ENCODE measurements at places on chromosomes 13 and 19.

DNA sequence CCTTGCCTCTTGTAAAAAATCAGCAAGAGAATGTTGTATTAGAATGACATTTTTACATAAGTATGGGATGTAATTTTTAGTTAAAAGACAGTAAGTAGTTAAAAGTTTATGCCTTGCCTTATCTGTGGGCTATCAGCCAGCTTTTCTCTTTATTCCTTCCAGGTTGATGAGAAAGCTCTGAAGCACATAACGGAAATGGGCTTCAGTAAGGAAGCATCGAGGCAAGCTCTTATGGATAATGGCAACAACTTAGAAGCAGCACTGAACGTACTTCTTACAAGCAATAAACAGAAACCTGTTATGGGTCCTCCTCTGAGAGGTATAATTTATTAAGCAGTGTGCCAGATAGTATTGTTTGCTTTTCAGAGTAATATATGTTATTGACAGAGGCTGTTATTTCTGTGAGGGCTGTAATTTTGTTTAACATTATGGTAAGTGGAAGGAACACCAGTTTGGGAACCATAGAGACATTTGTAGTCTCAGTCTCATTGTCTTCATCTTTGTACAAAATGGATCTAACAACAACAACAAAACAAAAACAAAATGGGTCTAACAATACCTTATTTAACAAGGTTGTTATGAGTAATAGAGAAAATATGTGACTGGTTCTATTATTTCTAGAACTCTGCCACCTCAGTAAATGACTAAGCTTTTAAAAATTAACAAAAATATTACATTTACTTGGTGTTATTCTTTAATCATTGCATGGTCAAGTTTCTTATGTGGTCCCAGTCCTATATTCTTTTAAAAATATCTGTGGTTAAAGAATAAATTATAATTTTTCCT, 112.8 kb downstream of the TDRD3 start:
- DNase-seq: no peak

- DNase-seq: no peak
These were observed 4.4 kb upstream of the STARD13 start for GRCh38 chr13:33289966-33290365.

DNA sequence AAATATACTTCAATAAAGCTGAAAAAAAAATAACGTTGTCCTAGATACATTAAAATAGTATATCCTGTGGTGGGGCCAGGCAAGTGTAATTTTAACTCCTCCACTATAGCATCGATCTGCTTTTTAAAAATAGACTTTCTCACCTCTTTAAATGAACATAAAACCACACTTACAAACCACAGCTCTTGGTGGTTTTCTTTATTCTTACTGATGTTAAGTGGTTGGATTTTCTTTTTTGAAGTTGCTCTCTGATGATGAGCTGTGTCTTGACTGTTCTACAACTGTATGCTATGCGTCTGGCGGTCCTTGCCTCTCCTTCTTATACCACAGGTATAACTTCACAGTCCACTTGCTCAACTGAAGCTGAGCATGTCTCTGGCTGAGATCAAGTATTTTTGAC, 721.5 kb upstream of the KLHL1 start:
- DNase-seq: no peak

GRCh38 chr13:32141462-32141861, 109.9 kb downstream of the FRY start:
- no peak for DNase-seq

- DNase-seq: no peak
These were observed 145.1 kb upstream of the ZNF536 start for GRCh38 chr19:30227012-30227621.

DNA sequence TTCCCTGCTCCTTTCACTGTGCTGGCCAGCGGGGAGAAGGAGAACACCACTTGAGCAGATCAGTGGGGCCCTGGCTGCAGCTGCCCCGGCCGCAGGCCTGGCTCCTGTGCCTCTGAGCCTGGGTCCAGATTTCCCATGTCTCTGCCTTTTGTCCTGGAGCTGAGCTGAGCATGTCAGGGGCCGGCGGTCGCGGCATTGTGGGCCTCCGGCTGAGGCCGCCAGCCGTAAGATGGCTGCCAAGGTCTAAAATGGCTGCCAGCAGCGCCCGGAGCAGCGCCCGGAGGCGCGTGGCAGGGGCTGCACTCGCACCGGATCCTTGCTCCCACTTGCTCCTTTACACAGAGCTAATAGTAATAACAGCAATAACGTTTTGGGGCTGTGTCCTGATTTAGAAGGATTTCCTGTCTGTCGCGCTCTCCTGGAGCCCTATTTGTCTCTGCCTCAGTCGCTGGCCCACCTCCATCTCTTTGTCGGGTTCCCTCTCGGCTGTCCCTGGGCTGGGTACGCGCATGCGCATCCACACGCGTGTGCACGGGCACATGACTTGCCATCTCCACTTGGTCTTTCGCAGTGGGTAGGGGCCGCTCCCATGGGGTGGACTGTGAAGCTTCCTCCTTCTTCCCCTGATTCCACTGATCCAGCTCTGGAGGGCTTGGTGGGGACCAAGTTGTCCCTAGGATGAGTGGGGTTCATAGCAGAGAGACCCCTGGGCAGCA, 32.1 kb downstream of the LYL1 start:
- DNase-seq: no peak

GRCh38 chr13:27023385-27024073, 148.1 kb downstream of the USP12 start:
- no peak for DNase-seq

GRCh38 chr13:110820322-110820721, 94.5 kb downstream of the ANKRD10 start:
- DNase-seq: no peak

Data from activated T-helper 1 cell treated with anti-CD3 and anti-CD28 coated beads, Interleukin-2, amount 50 U/mL, for 16 hours (primary cell).